Iris pigment epithelial cell (primary cell): ENCODE measurements at places on chromosomes 7 and 10.

GRCh38 chr10:21011433-21012018 lies 114.4 kb upstream of the NEBL start:
- DNase-seq: no peak

DNA sequence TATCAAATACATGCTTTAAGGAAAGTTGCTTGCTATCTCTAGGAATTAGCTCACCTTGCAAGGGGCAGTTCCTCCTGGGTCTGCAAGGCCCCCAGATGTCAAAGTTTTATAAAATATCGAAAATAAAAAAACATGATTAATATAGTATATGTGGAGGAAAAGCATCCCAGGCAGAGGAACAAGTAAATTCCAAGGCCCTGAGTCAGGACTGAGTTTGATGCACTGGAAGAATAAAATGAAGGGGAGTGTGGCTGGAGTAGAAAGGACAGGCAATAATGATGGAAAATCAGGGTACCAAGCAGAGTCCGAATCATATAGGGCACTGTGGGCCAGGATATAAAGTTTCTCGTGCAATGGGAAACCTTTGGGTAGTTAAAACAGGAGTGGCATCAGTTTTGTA lies 112.4 kb upstream of the EEPD1 start:
- DNase-seq: peak; percentile 64

DNA sequence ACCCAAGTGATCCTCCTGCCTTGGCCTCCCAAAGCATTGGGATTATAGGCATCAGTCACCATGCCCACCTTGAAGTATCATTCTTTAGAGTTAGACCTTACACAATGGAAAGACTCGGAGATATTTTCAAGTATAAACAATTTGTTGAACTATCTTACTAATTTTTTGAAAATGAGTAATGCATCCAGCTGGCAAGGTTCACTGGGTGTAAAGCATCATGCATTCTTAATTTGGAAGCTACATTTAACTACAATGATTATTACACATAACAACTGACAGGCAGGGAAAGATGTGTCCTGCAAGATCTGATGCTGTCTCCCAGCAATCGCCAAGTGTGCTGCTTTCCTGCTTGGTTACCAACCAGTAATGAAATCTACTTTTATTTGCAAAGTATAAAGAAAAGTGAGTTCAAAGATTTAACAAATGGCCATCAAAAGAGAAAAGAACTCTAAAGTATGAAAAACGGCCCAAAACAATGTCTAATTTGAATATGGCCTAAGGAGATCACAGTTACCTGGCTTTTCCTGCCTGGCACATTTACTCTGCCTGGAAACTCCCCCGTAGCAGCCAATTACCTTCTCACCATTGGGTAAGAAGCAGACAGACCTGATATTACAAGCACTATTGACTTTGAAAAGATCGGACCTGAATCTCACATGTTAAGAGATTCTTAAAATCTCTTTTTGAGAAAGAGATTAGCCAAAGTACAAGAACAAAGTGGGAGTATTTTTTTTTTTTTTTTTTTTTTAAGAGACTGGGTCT lies 59.3 kb upstream of the NMT2 start:
- DNase-seq: peak; percentile 77

DNA sequence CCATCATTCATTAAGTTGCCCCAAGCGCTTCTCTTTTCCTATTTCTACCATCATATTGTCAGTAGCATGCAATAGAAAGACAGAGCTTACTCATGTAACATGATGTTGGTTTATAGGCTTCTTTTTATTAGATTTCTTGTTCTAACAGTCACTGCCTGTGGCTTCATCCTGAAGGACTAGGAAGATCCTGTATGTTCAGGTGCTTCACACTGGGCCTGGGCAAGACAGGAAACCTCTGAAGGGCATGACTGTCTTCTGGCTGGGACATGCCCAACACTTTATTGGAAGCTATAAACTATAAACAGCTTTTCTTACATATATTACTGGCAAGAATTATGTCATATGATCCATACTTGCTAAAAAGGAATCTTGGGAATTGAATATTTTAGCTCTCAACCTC lies 258.4 kb upstream of the AKR1E2 start:
- no peak for DNase-seq

- DNase-seq: no peak
Observed at GRCh38 chr7:945556-946255, 8.8 kb downstream of the ADAP1 start.
